Activated naive CD4-positive, alpha-beta T cell treated with anti-CD3 and anti-CD28 coated beads, Interleukin-2, amount 10 ng/mL, durations not matched to agents 5 hours and 36 hours (primary cell): ENCODE measurements at places on chromosomes 16 and 17. TPM values are rescaled to one million over a fixed set of nuclear protein-coding genes. Genes with fewer than 3 reads are reported as not detected.

The DNAAF1 gene
- not detected for total RNA-seq

The ZDHHC1 gene
- total RNA-seq, result not detected

The PIMREG gene
- total RNA-seq, result 21.8 TPM

The HP gene
- total RNA-seq, result not detected

The CLEC19A gene
- total RNA-seq, result not detected
